ENCODE measurements at places on chromosomes 7 and 10.

GRCh38 chr7:20798081-20798693, 11.5 kb upstream of the SP8 start:
- no peak for DNase-seq

DNA sequence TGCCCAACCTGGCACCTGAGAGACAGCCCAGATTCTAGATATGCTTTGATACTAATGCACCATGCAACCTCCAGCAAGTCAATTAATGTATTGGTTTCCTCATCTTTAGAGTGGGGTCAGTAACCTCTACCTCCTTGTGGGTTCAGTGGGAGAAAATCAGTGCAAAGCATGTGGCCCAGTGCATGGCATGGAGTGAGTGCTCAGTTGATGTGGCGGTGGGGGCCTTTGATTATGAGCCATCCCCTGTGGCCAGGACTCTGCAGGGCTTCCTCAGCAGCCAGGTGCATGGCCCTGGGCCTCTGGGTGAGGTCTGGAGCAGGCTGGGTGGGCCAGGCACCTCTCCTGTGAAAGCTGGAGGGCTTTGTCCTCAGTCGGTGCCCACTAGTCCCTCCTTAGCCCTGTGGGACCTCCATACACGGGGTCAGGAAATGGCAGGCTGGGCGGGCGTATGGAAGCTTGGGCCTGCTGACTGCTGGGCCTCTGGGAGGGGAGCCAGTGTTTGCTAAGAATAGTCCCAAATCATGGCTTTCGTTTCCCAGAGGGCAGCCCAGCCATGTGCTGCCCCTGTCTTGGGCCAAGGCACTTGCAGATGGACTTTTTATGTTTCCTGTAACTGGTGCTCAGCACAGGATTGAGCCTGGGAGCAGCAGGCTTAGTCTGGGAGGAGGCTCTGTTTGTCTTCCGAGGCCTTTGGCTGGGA, 3.4 kb downstream of the PALD1 start:
- DNase-seq = no peak

DNA sequence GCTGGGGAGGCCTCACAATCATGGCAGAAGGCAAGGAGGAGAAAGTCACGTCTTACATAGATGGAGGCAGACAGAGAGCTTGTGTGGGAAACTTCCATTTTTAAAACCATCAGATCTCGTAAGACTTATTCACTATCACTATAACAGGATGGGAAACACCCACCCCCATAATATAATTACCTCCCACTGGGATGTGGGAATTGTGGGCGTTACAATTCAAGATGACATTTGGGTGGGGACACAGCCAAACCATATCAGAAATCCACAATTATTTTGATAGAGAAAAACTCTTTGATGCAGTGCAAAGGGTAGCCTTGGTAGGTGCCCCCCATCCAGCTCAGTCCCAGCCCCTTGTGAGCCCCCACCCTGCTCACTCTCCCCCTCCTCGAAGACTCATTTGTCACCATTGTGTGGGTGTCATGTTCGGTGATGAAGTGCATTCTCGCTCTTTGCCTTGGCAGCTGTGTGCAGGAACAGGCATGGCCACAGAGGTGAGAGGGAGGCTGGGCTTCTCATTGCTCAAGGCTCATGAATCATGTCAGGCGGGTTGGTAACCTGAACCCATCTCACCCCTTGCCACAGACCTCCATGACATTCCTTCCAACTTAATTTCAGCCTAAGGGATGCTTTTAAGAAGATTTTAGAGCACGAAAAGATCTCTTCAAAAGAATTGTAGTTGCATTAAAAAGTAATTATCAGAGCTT, 75.9 kb downstream of the BUB3 start:
- no peak for DNase-seq

DNA sequence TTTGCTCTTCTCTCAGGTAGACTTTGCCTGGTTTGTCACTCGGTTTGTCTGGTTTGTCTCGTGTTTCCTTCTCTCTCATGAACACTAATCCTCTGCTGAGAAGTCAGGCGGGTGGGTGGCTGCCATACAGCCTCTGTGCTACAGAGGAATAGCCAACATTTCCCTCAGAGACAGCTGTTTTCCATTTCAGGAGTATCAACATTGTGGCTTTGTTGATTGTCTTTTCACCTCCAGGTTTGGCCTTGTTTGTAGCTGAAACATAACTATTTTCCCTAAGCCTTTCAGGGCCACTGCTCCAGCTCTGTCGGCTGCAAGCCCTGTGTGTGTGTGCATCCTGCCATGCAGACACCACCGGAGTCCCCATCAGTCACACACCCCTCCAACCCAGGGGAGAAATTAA, 122.8 kb downstream of the BAMBI start:
- DNase-seq = no peak

- DNase-seq = no peak
Measured at GRCh38 chr7:91910171-91910570, 29.7 kb upstream of the MTERF1 start.

DNA sequence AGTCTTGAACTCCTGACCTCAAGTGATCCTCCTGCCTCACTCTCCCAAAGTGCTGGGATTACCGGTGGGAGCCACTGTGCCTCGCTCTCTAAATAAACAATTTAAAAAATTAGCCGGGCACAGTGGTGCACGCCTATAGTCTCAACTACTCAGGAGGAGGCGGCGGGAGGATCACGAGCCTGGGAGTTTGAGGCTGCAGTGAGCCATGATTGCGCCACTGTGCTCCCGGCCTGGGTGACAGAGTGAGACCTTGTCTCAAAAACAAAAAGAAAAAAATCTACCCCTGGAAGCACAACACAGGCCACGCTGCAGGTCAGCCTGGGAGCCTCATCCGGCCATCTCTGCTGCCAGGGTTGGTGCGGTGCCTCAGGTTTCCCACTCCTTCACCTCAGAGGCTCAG, 3.8 kb upstream of the EIF3B start:
- DNase-seq = no peak

- no peak for DNase-seq
Measured at GRCh38 chr7:119281181-119281846, 991.7 kb upstream of the KCND2 start.

- no peak for DNase-seq
Measured at GRCh38 chr10:118583611-118584010, 11.8 kb downstream of the PRLHR start.

DNA sequence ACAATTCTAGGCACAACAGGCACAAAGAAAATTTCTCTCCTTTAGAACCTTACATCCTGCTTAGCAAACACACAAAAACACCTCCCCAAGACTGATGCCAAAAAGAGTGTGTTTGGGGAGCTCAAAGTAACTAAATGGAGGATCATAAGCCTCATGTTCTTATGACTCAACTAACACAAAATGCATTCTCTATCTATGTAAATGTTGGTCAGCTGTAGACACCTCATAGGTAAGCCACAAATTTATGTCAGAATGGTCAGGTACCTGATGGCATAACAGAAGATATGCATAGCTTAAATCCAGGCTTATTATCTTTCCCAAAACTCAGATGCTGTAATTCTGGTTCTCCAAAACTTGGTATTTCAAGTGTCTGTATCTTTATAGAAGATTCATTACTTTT, 315.1 kb downstream of the C7orf25 start:
- DNase-seq = no peak

DNA sequence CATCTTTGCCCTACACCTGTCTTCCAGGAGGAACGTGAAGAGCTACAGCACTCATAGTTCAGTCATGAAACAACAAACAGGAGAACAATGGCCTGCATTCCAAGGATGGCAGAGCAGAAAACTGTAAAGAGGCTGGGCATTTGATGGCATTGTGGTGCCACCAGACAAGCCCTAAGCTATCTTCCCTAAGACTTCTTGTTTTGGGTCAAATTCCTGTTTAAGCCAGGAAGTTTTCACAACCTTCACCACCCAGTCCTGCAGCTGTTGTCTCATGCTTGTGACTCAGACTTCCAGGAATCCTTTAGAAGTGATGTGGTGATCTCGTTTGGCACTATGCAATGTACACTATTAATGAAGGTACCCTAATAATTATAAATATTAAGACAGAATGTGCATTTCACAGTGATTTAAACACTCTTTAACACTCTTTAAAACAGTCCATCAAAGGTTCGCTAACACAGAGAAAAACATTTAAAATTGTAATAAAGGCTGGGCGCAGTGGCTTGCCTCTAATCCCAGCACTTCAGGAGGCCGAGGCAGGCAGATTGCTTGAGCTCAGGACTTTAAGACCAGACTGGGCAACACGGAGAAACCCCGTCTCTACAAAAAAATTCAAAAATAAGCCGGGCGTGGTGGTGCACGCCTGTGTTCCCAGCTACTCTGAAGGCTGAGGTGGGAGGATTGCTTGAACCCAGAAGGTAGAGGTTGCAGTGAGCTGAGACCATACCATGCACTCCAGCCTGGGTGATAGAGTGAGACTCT, 2.7 kb upstream of the HERPUD2 start:
- DNase-seq = no peak

GRCh38 chr10:119520283-119520682, 22.2 kb downstream of the RGS10 start:
- no peak for DNase-seq

GRCh38 chr10:98450618-98451017, 3.9 kb upstream of the HPS1 start:
- DNase-seq = no peak

- DNase-seq = no peak
Measured at GRCh38 chr7:26843705-26844104, 20.7 kb downstream of the SKAP2 start.

GRCh38 chr10:75870039-75870645, 438.7 kb downstream of the LRMDA start:
- DNase-seq = no peak

GRCh38 chr10:128267581-128267980, 141.4 kb upstream of the MKI67 start:
- no peak for DNase-seq

DNA sequence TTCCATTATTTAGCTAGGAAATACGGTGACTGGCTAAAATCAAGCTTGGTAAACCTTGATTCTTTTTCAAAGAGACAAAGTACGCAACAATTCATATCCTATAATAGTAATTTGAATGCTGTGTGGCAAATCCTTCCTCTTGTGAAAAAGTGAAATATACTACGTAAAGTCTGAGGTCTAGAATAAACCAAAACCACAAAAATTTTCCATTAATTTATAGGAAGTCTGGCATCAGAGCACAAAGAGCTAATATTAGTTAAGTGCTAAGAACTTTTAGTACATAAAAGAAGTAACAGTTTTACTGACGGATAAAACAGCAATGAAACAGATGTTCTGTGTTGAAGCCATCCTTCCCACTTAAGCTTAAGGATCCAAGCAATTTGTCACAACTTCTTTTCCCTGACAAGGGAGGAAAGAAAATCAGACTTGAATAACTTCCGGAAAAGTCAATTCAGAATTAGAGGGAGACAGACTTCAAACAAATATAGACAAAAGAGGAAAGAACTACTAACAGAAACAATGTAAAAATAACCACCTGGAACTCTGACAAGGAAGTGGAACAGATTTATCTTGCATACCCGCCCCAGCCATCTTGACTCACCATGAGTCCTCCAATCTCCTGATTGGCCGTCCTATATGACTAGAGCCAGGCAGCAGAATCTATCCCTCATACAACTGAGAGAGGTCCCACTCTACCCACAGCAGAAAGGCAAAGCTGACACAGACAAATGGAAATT, 34.6 kb downstream of the RHEB start:
- peak; percentile 26 for DNase-seq

DNA sequence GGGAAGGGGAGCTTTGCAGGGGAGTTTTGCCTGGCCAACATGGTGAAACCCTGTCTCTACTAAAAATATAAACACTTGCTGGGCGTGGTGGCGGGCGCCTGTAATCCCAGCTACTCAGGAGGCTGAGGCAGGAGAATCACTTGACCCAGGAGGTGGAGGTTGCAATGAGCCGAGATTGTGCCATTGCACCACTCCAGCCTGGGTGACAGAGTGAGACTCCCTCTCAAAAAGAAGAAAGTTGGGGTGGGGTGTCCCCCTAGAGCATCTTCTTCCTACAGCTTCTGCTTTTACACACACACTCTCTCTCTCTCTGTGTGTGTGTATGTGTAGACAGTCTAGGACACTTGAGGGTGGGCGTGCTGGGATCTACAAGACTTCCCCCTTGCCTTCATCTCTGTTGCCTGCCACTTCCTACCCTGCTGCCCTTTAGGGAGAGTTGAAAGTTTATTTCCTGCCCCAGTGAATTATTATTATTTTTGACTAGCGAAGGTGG, 21.7 kb downstream of the PLAU start:
- DNase-seq = no peak

DNA sequence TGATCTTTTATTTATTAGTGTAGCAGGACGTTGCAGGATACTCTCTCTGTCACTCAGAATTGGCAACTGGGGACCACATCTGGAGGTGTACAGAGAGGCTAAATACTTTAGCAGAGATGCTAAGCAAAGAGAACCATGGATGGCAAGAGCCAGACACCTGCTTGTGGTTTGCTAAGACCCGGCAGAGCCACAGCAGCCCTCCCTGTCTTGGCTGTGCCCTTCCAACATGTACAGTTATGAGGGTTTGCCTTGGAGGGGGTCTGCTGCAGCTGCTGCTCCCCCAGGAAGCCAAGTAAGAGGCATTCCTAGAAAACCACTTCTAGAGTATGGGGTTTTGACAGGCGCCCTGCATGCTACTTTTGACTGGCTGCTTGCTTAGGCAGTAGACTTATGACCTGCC, 5.1 kb downstream of the NPVF start:
- DNase-seq = no peak

DNA sequence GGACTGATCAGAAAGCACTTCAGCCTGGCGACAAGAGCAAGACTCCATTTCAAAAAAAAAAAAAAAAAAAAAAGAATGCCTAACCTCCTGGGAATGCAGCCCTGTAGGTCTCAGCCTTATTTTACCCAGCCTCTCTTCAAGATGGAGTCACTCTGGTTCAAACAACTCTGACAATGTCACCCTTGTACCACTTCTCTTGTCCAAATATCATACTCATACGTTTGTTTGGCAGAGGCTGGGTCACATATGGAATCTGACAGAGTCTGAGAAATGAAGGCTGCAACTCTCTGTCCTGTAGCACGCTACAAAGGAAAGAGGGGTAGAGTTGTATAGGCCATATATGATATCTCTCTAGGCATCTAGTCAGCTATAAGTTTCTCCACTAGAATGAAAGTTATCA, 58.6 kb upstream of the GSAP start:
- no peak for DNase-seq

DNA sequence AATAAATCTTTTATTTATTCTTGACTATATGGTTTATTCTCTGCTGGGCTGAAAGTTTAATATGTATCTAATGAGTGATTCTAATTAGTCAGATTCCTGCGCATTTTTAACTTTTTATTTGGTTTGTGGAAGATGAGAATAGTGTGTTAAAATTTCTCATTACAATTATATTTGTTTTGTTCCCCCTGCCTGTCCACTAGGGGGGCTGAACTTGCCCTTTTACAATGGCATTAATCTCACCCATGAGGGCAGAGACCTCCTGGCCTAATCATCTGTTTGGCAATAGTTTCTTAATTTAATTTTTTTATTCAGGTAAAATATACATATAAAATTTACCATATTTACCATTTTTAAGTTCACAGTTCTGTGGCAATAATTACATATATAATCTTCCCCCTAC, 278.5 kb upstream of the NPY start:
- no peak for DNase-seq

Measured in fibroblast of skin of left biceps (primary cell).